ENCODE measurements at places on chromosomes 7 and 10. TPM values are rescaled to one million over a fixed set of nuclear protein-coding genes. Genes with fewer than 3 reads are reported as not detected.

DNA sequence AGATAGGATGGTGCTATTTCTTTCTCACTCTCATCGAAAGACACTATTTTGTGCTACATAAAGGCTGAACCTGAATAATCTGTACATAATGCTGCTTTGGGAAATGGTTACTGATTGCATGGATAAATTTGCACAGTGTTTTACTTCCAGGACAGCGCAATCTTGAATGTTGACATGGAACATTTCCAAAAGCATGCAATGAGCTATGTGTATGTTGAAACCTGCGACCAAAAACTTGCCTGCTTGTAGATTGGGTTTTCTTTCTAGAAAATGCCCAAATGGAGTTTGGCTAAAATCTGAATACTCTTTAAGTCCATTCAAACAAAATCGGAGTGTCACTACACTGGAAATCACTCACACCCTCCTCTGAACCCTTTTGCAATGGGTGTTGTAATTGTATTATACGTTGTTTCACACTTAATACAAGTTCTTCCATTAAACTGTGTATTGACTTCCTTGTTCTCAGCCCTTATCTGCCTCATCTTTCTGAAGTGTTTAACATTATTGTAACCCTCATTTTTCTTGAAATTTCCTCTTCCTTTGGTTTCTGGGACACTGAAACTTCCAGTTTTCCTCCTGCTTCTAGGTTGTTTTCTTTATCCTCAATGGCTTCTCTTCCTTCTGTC, 73.7 kb upstream of the CAPZA2 start:
- no peaks in the 10 kb centered on the region for H3K27me3 ChIP-seq
- no peak overlapping the region for H3K4me3 ChIP-seq
- no peaks in the 10 kb centered on the region for H3K4me1 ChIP-seq
- no peaks in the 10 kb centered on the region for H3K36me3 ChIP-seq

- no peak overlapping the region for H3K4me3 ChIP-seq
- H3K27me3 ChIP-seq = no peaks in the 10 kb centered on the region
- no peak overlapping the region for H3K27ac ChIP-seq
- no peaks in the 10 kb centered on the region for H3K36me3 ChIP-seq
- DNase-seq = no peak
- no peaks in the 10 kb centered on the region for H3K4me1 ChIP-seq
Observed at GRCh38 chr7:49371771-49372170, 401.7 kb upstream of the VWC2 start.

The PNLIPRP2 gene
- total RNA-seq = not detected

The GBX1 gene
- total RNA-seq = not detected

The ACTL6B gene
- not detected for total RNA-seq

The CYP3A7 gene
- not detected for total RNA-seq
